ENCODE measurements at places on chromosomes 2 and 18.

DNA sequence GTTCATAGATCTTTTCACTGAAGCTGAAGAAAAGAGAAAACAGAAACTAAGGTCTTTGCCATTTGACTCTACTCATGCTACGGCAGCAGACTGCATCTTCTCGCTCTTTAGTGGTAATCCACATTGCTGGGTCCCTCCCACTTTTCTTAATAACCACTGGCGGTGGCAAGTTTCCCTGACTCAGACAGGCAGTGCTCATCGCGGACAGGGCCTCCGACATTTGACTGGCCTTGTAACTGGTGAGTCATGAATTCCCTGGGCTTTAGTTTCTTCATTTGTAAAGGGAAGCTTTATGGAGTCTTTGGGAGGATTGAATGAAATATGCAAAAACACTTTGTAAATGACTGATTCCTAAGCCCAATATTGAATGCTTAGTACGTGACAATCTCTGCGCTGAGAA lies 238.2 kb upstream of the RBBP8 start:
- DNase-seq, result peak; percentile 84

DNA sequence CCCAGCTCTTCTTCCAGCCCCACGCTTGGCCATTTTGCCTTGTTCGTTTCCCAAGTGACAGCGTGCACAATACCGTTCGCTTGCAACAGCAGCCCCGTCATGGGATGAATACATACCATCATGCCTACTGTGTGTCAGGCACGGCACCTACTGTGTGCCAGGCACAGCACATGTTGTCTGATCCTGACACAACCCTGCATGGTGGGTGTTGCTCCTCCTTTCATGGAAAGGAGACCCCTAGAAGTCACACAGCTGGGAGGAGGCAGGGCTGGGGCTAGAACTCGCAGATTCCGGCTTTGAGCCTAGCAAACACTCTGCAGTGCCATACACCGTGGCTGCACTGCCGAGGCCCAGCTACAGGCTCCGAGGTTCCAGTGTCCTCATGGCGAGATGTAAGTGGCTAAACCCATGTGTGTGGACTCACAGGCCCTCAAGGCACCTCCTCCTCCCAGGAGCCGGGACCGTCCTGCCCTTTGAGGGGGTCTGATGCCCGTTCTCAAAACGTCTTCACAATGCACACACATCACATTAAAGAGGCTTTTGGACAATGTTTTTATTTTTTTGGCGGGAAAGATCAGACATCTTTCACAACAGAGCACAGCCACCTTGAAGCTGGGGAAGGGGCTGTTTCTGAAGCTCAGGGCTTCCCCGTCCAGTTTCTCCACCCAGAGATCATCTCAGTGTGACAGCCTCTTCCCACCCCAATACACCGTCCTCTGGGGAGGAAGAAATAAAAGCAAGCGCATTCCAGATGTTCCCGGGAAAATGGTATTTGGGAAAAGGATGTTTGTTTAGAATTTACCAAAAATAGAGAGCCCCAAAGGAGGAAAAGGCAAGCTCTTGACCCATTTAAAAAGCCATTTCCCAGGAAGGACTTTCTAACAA lies 64.9 kb downstream of the HS1BP3 start:
- no peak for DNase-seq

DNA sequence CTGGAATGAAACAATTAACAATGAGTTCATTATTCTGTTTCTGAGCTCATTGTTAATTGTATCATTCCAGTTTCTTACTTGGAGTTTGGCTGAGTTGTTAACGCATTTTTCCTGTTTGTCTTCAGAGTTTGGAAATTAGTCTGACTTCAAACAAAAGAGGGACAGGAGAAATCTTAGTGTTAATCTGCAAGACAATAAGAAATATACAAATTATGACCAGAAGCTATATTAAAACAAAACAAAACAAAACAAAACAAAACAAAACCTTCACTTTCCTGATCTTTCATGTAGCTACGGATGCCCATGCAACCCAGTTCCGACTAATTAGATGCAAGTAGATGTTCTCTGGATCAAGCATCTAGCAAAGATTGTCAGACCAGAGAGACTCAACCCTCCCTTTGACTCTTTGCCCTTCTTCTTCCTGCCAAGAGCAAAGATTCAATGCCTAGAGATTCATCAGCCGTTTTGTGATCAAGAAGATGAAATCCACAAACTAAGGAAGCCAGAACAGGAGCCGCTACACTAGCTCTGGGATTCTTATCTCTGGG lies 686.2 kb upstream of the FSHR start:
- DNase-seq, result no peak

GRCh38 chr2:52931660-52932059 lies 835.9 kb upstream of the CHAC2 start:
- DNase-seq, result no peak

- DNase-seq, result no peak
These were observed 455.4 kb upstream of the LRRTM4 start for GRCh38 chr2:77977471-77978063.

DNA sequence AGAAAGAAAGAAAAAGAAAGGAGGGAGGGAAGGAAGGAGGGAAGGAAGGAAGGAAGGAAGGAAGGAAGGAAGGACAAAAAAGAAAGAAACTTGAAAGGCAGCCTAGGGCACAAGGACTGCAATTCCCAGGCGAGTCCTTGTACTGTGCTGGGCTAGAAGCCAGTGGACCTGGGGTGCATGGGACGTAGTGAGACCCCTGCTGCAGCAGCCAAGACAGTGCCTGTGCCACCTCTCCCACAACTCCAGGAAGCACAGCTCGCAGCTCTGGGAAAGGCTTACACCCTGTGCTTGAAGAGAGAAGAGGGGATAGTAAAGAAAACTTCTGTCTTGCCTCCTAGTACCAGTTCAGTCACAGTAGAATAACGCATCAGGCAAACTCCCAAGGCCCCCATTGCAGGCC lies 227.9 kb upstream of the CDH7 start:
- DNase-seq, result no peak

DNA sequence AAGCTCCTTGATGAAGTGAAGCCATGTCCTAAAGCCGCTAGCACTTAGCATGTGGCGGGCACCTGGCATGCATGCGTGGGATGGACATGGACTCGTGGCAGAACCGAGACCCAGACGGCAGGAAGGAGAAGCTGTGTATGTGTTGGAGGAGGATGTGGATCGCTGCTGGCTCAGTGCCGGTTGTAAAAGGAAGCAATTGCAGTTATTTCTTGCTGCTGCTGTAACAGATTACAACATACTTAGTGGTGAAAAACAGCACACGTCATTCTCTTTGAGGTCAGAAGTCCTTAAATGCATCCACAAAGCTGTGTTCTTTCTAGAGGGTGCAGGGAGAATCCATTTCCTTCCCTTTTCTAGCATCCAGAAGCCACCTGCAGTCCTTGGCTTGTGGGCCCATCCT lies 74.6 kb downstream of the AGAP1 start:
- peak; percentile 38 for DNase-seq
